Smooth muscle cell of bladder (primary cell): ENCODE measurements at places on chromosomes 7 and 10. TPM values are rescaled to one million over a fixed set of nuclear protein-coding genes. Genes with fewer than 3 reads are reported as not detected.

CYP26C1 gene
- under 0.01 TPM in 2 replicates for total RNA-seq

SKIDA1 gene
- 0.28 TPM in 2 replicates for total RNA-seq

CDCA7L gene
- total RNA-seq, result 33.8 and 46.6 TPM in 2 replicates

SRRM3 gene
- 1.1 and 2.0 TPM in 2 replicates for total RNA-seq

SYT15 gene
- total RNA-seq, result 0.71 and 0.92 TPM in 2 replicates

VSTM2A gene
- not detected in 2 replicates for total RNA-seq

SPDYE5 gene
- total RNA-seq, result not detected in 2 replicates

IGF2BP3 gene
- 8.4 and 12.8 TPM in 2 replicates for total RNA-seq

ZNF488 gene
- total RNA-seq, result not detected in 2 replicates

ODAD2 gene
- 1.2 and 3.1 TPM in 2 replicates for total RNA-seq

SPDYE11 gene
- total RNA-seq, result not detected in 2 replicates

CALCR gene
- not detected in 2 replicates for total RNA-seq

AZGP1 gene
- total RNA-seq, result 0.09 TPM in 1 of 2 replicates, not detected in the other

MRLN gene
- total RNA-seq, result not detected in 2 replicates

CNPY1 gene
- total RNA-seq, result not detected in 2 replicates

SLC39A12 gene
- total RNA-seq, result not detected in 2 replicates

SUN3 gene
- not detected in 2 replicates for total RNA-seq

INA gene
- 0.18 and 0.28 TPM in 2 replicates for total RNA-seq

EEPD1 gene
- 4.7 and 6.8 TPM in 2 replicates for total RNA-seq

FAM25C gene
- total RNA-seq, result not detected in 2 replicates

SMKR1 gene
- 0.09 and 0.43 TPM in 2 replicates for total RNA-seq

GATA3 gene
- total RNA-seq, result not detected in 2 replicates

MSMB gene
- total RNA-seq, result not detected in 2 replicates

EBF3 gene
- total RNA-seq, result 3.7 TPM in 2 replicates

CAV2 gene
- 43.8 and 47.8 TPM in 2 replicates for total RNA-seq

LRIT1 gene
- total RNA-seq, result not detected in 2 replicates

SHOC2 gene
- total RNA-seq, result 42.5 and 43.4 TPM in 2 replicates

PKD2L1 gene
- not detected in 2 replicates for total RNA-seq

SPDYE8 gene
- total RNA-seq, result not detected in 2 replicates

RADIL gene
- total RNA-seq, result 0.46 and 0.57 TPM in 2 replicates

TAS2R5 gene
- 0.57 and 0.92 TPM in 2 replicates for total RNA-seq

SLC26A3 gene
- total RNA-seq, result not detected in 2 replicates

ANKRD26 gene
- total RNA-seq, result 8.5 and 8.7 TPM in 2 replicates

GET4 gene
- 16.1 and 19.7 TPM in 2 replicates for total RNA-seq

FAM171A1 gene
- 10.7 and 19.3 TPM in 2 replicates for total RNA-seq

CPVL gene
- total RNA-seq, result 0.65 and 0.71 TPM in 2 replicates

WDR86 gene
- 3.1 and 7.1 TPM in 2 replicates for total RNA-seq

PAPOLB gene
- total RNA-seq, result 0.09 and 0.14 TPM in 2 replicates

AKR1C1 gene
- total RNA-seq, result 218 and 321 TPM in 2 replicates

IKZF1 gene
- not detected in 2 replicates for total RNA-seq

CYP2C19 gene
- total RNA-seq, result not detected in 2 replicates
